ENCODE measurements at places on chromosomes 1 and 21.

DNA sequence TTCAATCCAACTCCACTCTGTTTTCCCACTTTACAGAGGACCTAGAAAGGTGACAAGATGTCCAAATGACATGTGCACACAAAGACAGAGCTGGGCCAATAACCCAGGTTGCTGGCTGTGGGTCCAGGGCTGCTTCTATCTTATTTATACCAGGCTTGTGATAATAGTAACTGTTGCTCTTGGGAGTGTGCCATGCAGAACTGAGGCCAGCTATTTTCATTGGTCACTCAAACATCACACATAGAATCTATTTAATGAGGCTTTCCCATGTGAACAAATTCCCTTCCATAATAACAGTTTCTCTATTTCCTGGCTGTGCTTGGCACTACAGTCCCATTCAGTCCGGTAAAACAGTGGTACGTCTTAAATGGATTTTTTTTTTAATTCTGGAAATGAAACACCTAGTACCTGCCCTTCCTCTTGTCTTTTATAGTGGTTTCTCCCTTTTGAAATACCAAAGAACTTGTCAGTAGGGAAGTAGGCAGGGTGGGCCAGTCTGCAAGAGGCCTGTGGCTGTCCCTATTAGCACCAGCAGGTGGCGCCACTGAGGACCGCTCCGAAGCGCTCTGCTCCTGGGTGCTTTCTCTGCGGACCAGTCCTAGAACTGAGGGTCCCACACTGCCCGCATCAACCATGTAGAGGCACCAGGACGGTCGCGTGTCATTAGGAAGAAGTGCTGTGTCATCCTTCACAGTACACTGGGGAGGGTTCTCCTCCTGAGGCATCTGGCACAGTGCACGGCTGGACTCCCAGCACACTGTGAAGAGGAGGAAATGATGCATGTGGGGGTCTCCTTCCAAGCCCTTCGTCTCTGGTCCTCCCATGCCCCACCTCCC lies 52.1 kb downstream of the GPR161 start:
- DNase-seq: no peak

- DNase-seq: no peak
Observed at GRCh38 chr1:241181471-241181870, 175.5 kb downstream of the RGS7 start.

- DNase-seq: no peak
Observed at GRCh38 chr21:39173716-39174680, 9.3 kb downstream of the PSMG1 start.

DNA sequence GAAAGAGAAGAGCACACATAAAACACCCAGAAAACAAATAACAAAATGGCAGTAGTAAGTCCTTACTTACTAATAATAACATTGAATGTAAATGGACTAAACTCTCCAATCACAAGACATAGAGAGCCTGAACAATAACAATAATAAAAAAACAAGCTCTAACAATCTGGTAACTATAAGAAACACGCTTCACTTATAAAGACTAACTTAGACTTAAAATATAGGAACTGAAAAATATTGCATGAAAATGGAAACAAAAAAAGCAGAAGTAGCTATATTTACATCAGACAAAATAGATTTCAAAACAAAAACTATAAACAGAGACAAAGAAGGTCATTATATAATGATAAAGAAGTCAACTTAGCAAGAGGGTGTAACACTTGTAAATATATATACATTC lies 83.1 kb upstream of the LYPLAL1 start:
- no peak for DNase-seq

DNA sequence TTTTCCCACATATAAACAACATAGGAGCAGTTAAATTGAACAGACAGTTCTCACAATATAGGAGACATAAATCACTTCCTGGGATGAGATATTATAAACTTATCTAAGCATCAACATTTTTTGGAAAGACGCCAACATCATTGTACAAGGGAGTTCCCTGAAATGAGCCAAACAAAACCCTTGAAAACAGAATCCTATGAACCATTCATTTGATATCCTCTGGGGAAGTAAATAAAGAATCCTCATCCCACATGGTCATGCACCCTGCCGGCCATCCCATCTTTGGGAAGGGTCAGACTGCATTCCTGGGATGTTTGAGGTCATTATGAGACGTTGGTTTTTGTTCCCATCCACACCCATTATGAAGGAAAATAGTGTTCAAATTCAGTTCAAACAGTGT lies 111.8 kb upstream of the USP25 start:
- no peak for DNase-seq

- DNase-seq: no peak
Observed at GRCh38 chr21:42645211-42646075, 8.0 kb upstream of the PDE9A start.

GRCh38 chr1:44368471-44369151 lies 13.6 kb upstream of the ERI3 start:
- DNase-seq: no peak

- DNase-seq: no peak
Observed at GRCh38 chr1:75425001-75425650, 185.8 kb downstream of the SLC44A5 start.

GRCh38 chr1:67668660-67669059 lies 16.3 kb upstream of the GADD45A start:
- no peak for DNase-seq

DNA sequence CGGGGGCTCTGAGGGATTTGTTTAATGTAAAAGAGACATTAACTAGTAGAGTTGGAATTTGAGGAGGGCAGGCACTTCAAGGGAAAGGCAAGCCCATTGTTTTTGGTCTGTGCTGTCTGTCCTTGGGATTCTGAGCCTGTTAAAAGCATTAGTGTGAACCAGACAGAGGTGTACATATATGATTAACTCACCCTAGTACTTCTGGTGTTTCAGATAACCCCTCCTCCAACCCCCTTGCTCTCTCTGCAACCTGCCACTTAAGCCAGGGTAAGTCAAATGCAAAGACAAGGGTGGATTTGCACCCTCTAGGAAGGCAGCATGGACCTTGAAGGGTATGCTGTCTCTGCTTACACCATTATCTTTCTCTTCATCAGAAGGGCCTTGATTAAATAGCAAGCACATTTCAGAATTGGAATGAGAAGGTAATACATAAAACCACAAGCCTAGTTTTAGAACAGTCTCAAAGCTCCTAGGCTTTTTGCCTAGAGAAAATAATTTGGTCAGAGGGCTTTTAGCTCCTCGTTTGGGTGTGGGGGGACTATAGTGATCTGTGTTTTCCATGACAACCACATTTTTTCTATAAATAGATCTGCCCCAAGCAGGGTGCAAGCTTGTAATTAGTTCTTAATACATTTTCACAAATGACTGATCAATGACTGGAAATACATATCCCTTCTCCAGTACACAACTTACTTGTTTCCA lies 120.7 kb upstream of the SGIP1 start:
- no peak for DNase-seq

GRCh38 chr1:10730985-10731384 lies 65.5 kb downstream of the CASZ1 start:
- DNase-seq: no peak

- no peak for DNase-seq
Observed at GRCh38 chr1:115211071-115211745, 121.9 kb upstream of the TSPAN2 start.

GRCh38 chr1:119116725-119117124 lies 23.7 kb downstream of the WARS2 start:
- no peak for DNase-seq

DNA sequence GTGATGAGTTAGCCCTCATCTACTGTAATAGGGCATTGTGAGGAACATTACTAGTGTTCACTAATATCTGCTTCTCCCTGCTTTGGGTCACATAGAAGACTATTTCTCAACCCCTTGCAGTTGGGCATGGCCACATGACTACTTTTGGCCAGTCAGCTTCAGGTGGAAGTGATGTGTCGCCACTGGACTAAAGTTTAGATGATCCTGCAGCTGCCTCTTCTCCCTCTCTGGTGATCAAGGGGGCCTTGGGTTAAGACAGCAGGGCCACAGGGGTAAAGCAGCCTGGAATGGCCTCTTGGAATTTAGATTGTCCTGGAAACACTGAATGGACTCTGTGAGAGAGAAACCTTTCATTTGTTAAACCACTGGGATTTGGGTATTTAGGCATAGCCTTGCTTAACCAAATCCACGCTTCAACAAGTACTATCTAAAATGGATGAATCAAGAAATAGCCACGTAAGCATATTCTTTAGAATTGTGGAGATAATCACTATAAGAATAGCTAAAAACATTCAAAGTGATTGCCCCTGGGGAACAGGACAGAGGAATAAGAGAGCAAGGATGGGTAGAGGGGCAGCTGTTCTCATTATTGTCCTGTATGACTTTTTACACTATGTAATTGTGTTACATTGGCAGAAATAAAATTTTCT lies 41.2 kb downstream of the OPRD1 start:
- DNase-seq: no peak

DNA sequence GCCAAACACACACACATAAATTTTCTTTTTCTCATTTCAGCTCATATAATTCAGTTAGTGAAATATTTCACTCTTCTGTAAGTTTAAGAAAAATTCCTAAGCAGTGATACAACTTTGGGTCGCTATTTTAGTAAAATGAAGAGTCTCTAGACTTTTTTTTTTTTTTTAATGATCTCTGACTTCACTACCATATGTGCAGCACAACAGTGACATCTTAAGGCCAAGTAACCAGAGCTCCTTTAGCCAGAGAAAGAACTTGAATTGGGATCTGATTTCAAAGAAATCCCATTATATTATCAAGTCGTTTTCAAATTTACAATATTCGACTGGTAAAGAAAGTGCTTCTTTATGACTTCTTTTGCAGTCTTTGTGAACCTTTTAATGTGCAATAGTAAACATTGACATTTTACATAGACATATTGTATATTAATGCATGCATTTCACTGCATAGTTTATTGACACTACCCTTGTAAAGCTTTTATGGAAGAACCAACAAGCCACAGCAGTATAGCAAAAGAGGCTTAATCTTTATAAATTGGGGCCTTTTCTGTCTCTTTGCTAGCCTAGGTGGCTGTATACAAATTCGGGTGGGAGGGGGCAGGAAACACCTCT lies 62.2 kb downstream of the LRRC40 start:
- DNase-seq: no peak

- no peak for DNase-seq
Observed at GRCh38 chr1:20928146-20928545, 141.0 kb upstream of the HP1BP3 start.

DNA sequence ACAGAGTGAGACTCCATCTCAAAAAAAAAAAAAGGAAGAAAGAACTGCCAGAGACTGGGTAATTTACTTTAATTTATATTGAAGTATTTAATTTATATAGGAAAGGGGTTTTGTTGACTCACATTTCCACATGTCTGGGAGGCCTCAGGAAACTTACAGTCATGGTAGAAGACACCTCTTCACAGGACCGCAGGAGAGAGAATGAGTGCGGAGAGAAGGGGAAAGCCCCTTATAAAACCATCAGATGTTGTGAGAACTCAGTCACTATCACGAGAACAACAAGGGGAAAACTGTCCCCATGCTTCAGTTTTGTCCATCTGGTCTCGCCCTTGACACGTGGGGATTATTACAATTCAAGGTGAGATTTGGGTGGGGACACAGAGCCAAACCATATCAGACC lies 25.8 kb upstream of the PPP1R8 start:
- DNase-seq: no peak

Measured in esophagus squamous epithelium (tissue), 5 donors.